ENCODE measurements at places on chromosomes 6 and 20.

GRCh38 chr6:44074439-44074812 lies 52.8 kb downstream of the MRPL14 start:
- DNase-seq = peak; percentile 87

DNA sequence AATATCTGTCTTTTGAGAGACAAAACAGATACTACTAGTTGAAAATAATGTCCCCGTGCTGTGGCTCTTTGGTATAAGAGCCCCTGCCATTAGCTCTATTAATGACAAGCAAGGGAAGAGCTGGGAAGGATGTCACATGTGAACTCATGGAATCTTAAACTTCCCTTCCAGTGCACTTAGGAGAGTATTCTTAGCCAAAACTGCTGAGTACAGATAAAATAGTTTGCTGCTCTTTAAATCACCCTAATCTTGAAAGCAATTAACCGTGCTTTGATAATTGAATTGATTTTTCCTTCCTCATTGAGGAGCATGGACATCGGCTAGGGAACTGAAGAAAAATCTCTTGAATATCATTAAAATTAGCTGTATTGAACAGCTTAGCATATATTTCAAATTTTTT lies 91.7 kb downstream of the SLC35B3 start:
- no peak for DNase-seq

DNA sequence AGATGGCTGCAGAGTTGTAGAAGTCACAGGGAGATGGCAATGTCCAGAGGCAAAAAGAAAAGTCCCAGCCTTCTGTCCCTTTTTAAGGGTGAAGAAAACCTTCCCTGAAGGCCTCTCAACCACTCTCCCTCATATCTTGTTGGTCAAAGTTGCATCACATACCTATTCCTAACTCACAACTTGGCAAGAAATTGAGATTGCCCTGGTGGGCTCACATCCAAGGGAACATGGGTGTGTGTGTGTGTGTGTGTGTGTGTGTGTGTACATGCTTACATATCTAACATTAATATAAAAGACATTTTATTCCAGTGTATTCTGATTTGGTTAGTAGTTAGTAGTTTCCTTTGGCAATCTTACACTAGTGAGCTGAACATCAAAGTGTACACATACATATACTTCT lies 144.3 kb upstream of the SALL4 start:
- no peak for DNase-seq

DNA sequence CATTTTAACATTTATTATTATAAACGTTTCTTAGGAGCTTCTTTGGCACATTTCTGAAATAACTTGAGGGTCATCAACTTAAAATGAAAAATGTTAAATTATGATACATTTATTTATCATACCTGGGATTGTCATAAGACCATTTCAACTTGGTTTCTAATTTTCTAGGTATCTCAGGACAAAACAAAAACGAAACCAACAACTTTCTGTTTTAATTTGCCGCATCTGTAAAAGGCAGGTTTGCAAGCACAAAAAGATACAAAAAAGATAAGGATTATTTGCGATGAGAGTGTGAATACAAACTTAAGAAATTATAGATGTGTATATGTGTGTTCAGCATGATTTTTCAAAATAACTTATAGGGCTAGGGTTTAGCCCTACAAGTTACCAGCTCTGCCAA lies 395.0 kb upstream of the RUNX2 start:
- no peak for DNase-seq

GRCh38 chr6:10633216-10633615 lies 61.2 kb downstream of the C6orf52 start:
- DNase-seq = peak; percentile 75

DNA sequence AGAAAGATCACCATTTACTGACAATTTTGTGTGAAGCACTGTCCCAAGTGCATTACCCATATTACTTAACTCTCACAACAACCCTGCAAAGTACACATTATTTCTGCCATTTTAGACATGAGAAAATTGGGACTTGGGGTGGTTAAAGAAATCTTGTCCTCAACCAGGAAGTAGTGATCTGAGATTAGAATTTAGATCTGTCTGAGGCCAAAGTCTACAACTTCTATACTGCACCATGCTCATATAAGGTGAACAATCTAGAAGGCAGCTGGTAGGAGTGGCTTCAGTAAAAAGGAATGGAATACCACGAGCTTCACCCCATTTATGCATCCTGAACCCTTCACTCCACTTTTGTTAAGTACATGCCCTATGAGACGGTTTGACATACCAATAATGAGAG lies 87.6 kb downstream of the QRSL1 start:
- no peak for DNase-seq

- no peak for DNase-seq
Observed at GRCh38 chr6:115582386-115582785, 478.3 kb downstream of the FRK start.

DNA sequence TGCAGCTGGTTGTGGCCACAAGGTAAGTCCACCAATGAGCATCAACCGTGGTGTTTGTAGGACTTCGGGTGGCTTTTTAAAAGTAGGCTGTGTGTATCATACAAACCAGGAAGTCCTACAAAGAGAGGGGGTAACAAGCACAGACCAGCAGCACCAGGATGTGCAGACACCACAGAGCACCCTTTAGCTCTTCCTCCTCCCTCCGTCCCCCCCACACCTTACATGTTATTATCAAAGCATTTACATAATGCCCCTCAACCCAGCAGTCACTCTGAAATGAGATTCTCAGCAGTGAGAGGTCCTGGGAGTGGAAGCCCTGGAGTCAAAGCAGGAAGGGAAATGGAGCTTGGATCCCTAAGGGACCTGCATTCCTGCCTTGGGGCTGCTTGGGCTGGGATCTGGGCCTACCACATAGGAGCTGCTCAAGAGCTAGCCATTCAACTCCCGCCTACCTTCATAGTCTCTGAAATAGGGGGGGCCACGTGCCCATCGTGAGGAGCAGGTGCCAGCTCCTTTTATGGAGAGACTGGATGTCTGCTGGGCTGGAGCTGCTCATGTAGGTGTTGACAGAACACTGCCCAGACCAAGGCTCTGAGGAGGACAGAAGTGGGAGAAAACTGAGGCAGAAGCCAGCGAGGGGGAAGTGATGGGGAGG lies 90.6 kb downstream of the PSMB1 start:
- DNase-seq = no peak

GRCh38 chr6:170529839-170530469 lies 23.2 kb downstream of the PSMB1 start:
- peak; percentile 69 for DNase-seq

GRCh38 chr6:45631396-45631795 lies 253.7 kb upstream of the SUPT3H start:
- DNase-seq = no peak

GRCh38 chr6:37368961-37369320 lies 15.2 kb downstream of the RNF8 start:
- DNase-seq = no peak

DNA sequence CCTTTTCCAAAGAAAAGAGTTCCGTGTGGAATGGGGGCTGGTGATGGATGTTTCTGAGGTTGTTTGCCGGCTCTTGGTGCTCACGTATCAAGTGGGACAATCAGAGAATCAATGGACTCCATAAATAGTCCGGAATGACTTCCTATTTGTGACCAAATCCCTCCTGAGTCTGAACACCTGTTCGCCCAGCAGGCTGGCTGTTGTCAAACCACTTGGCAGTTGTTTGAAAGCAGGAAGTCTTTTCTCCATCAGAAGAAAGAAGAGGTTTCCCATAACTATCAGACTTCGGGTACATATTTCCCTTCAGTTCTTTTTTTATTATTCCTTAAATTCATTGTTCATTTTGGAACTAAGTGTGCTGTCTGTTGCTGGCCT lies 154.7 kb upstream of the RIN2 start:
- DNase-seq = no peak

GRCh38 chr6:16001158-16001557 lies 127.7 kb upstream of the MYLIP start:
- DNase-seq = no peak

DNA sequence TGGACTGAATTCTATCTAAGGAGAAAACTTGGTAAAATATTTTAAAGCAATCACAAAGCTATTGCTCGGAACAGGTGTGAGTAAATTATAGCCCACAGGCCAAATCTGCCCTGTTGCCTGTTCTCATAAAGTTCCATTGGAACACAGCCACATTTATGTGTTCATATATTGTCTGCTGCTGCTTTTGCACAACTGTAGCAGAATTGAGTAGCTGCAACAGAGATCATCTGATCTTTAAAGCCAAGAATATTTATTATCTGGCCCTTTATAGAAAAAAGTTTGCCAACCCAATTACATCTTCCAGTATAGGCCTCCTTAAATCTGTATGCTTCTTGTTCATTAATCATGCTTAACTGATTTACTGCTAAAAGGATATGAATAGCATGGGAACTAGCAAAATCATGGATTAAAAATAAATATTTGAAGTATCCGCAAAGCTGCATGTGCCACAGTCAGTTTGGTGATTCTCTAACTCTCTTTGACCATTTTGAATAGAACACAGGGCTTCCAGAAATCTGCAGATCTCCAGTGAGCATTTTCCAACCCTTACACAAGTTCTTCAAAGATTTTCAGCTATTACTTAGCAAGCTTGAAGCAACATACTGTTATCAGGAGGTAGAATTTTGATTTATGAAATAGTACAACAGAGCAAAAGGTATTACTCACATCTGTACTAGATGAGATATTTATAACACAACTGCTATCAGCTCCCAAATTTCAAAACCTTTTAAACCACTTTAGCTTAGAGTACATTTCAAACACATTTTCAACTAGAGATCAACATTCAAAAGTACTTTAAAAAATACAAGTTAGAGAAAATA lies 312.6 kb upstream of the ID4 start:
- no peak for DNase-seq

GRCh38 chr6:164859816-164860215 lies 449.6 kb downstream of the C6orf118 start:
- no peak for DNase-seq

DNA sequence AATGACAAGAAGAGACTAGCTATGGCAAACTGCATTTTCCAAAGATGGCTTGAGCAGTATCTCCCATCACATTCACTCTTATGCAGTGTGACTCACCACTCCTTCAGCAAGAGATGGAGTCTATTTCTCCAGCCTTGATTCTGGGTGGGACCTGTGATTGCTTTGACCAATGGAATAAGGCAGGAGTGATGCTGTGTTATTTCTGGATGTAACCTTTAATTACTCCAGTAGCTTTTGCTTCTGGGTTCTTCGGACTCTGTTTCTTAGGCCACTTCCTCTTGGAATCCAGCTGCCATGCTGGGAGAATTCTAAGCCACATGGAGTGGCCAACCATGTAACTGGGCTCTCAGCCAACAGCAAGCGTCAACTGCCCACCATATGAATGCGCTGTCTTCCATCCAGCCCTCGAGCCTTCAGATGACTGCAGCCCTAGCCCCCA lies 50.7 kb downstream of the TGM2 start:
- peak; percentile 67 for DNase-seq

DNA sequence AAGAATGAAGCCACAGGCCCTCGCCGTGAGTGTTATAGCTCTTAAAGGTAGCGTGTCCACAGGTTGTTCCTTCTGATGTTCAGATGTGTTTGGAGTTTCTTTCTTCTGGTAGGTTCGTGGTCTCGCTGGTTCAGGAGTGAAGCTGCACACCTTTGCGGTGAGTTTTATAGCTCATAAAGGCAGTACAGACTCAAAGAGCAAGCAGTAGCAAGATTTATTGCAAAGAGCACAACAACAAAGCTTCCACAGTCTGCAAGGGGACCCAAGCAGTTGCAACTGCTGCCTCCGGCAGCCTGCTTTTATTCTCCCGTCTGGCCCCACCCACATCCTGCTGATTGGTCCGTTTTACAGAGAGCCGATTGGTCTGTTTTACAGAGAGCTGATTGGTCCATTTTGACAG lies 5.2 kb downstream of the HIVEP1 start:
- no peak for DNase-seq

- DNase-seq = no peak
Observed at GRCh38 chr6:49776444-49776843, 10.6 kb downstream of the PGK2 start.

DNA sequence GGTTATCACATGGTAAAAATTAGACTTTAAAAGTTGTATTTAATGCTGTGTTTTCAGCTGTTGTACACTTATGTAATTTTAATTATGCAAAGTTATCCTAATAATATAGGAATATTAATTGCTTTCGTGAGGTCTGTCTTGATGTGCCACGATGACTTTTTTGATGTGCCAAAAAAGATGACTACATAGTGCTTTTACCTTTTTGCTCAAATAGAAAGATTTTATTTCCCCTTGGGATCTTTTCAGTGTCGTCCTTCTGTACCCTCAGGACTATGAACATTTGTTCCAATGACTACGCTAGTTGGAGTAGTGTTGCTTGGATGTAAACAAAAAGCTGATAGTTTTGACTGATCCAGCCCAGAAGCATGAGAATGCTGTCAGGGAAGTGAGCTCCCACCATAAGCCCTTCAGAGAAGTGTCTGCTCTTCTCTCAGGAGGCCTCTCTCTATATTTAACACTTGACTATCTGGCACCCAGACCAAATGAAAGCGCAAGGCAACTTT lies 1.2 kb upstream of the CD164 start:
- no peak for DNase-seq

DNA sequence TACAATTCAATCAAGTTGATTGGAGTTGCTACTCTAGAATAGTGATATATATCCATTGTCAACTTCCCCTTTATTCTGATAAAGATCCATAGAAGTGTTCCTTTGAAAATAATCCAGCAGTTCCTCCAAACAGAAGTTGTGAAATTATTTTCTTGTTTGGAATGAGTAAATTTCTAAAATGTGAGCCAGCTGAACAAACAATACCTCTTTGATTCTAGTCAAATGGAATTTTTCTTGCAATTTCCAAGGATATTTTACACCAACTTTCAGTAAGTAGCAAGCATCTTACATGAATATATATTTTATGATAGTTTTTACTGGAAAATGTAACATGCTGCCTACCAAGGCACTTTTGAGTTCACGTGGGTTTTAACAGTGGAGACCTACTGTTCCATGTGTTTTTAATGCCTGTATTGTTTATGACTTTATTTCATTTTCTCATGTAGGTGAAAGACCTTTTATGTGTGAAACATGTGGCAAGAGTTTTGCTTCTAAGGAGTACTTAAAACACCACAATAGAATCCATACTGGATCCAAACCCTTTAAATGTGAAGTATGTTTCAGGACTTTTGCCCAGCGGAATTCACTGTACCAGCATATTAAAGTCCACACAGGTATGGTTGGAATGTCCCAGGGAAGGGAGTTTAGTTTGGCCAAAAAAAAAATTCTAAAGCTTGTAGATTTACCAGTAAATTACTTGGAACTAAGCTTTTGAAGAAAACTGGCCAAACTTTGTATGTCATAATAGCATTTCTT lies 6.5 kb downstream of the GZF1 start:
- DNase-seq = peak; percentile 64

DNA sequence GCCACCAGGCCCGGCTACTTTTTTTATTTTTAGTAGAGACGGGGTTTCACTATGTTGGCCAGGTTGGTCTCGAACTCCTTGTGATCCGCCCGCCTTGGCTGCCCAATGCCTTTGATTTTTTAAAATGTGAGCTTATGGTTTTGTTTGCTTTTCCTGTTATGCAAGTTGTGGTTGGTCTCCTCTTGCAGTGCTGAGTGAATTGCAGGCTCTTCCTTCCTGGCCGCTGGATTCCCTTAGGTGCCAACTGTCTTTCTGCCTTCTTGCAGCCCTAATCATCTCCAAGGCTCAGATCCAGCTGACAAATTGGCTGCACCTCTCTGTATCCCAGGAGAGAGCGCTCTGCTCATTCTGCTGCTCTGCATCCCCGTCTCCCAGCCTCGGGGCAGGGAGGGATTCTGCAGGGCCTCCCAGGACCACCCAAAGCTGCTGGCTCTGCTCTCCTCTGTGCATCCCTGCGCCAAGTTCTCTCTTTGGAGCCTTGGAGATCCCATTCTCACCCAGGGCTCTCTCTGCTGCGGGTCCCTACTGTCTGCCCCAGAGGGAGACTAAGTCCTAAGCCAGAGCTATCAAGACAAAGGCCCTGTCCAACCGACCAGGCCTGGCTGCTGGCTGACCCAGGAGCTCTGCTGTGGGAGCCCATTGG lies 14.1 kb upstream of the EMILIN3 start:
- no peak for DNase-seq

Data from IMR-90 (cell line).